ENCODE measurements at places on chromosomes 5 and 9. TPM values are rescaled to one million over a fixed set of nuclear protein-coding genes. Genes with fewer than 3 reads are reported as not detected.

- no peak for DNase-seq
These were observed 99.1 kb upstream of the CKMT2 start for GRCh38 chr5:81134066-81134465.

DNA sequence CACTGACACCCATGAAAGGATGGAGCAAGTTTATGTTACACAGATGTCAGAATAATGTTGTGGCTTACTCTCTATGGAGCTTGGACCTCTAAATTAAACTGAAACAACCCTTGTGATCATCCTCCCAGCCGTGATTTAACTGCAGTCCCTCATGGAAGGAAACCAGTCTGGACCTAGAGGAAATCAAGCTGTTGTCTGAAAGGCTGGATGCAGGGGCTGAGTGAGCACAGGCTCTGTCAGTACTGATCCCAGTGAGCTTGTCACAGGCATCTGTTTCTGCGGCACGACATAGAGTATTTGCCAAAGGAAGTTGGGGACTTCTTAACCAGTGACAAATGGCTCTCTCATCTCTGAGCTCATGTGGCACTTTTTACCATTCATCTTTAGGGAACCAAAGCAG is 282.9 kb upstream of the MAP3K1 start:
- peak; percentile 32 for DNase-seq

- DNase-seq = no peak
These were observed 13.2 kb upstream of the S100Z start for GRCh38 chr5:76836585-76836984.

Gene DNAJC25
- total RNA-seq = 5.7 TPM

DNA sequence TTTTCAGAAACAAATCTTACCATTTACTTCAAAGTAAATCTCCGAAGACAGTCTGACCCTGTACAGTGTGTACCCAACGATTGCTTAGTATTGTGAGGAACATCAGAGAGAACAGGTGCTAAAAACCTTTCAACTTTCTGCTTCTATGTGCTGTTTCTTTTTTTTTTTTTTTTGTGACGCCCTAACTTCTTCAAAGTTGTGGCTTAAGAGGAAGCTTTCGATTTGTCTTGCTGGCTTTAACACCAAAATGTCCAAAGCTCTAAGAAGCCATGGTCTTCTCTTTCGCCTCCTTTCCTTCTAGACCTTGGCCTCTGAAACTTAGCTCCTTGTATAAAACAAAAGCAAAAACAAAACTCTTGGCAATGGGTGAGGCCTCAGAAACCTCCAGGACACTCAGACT is 1.2 kb downstream of the TNFSF8 start:
- peak; percentile 73 for DNase-seq

Gene GKAP1
- 5.6 TPM for total RNA-seq

Gene GMCL2
- not detected for total RNA-seq

GRCh38 chr5:10423022-10423421 is 18.7 kb upstream of the ROPN1L start:
- DNase-seq = no peak

GRCh38 chr5:72130351-72130761 is 23.1 kb downstream of the MAP1B start:
- DNase-seq = no peak

Gene IL12B
- not detected for total RNA-seq

Gene SPINK4
- not detected for total RNA-seq

DNA sequence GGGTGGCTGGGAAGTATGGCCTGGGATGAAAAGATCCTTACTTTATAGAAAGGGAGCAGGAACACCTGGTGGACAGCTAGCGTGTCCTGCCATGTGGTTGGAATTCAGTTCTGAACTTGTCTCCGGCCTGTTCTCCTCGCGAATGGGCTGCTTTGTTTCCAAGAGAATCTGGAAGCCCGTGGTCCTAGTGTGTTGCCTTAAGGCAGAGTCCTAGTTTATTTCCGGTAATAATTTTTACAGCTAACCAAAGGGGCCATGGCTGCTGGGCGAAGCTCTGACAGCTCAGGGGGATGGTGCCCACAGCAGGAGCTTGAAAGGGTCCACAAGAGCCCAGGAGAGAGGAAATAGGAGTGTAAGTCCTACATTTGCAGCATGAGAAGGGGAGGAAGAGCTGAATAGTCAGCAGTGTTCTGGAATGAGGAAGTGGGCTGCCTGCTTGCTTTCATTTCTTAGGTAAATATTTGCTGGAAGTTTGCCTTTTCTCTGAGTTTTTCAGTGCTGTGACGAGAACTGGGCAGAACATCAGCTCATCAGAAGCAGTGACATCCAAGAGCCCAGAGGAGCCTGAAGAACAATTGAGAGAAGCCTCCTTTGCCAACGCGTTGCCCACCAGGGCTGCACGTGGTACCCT is 13.1 kb upstream of the IGFBPL1 start:
- DNase-seq = no peak

DNA sequence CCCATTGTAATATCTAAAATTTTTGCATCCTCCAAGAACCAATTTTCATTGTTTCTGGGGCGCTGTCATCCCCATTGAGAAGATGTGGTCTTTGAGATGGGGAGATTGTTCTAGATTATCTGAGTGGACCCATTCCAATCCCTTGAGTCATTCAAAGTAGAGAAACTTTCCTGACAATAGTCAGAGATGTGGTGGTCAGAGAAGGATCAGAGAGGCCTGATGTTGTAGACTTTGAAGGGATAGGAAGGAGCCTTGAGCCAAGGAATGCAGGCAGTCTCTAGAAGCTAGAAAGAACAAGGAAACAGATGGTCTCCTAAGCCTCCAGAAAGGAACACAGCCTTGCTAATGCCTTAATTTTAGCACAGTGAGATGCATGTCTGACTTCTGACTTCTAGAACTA is 80.4 kb downstream of the TEK start:
- DNase-seq = no peak

DNA sequence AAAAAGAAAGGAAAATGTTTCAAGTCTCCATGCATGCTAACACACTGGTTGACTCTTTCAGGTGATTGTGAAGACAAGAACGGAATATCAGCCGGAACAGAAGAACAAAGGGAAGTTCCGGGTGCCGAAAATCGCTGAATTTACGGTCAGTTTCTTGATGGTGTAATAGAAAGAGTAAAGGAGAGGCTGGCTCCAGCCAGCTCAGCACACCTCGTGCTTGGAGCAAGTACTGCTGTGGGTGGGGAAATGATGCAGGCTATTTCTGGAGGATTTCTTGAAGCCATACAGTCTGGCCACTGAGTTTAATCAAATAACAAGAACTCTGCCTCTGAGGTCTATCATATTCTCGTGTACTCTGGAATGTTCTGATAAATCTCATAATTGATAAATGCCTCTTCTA is 18.7 kb downstream of the NSG2 start:
- no peak for DNase-seq

- no peak for DNase-seq
These were observed 33.8 kb upstream of the FYB1 start for GRCh38 chr5:39253196-39253595.

Measured in natural killer cell (primary cell).